ENCODE measurements at places on chromosomes 7 and 10.

DNA sequence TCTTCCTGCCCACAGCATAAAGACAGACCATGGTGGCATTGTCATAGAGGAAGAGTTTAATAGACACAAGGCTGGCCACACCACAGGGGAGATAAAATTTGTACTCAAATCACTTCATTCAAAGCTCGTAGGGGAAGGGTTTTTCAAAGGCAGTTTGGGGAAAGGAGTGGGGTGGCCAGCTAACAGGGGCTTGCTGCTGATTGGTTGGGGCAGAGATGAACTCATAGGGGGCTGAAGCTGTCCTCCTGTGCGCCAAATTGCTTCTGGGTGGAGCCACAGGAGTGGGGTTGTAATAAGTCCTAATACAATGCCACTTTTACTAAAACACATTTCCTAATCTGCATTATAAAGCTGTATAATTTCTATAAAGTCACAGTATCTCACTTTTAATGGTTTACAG lies 22.5 kb downstream of the PDZD8 start:
- no peak for DNase-seq

DNA sequence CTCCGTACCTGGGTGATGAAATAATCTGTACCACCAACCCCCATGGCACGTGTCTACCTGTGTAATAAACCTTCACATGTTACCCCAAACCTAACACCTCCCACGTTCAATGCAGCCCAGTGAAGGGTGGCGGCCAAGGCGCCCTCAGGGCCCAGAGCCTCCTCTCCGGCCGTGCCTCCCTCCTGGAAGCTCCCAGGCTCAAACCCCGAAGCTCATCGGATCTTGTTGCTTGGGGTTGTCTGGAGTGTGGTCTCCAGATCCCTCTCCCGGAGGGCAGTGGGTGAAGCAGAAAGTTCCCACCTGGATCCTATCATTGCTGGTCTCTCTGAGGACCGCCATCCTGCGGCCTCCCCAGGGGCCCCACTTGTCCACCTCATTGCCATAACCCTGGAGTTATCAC lies 9.4 kb upstream of the KNDC1 start:
- no peak for DNase-seq

- no peak for DNase-seq
These were observed 302.6 kb upstream of the MYO3A start for GRCh38 chr10:25631471-25631870.

- no peak for DNase-seq
These were observed 109.6 kb downstream of the MACC1 start for GRCh38 chr7:20107582-20107981.

DNA sequence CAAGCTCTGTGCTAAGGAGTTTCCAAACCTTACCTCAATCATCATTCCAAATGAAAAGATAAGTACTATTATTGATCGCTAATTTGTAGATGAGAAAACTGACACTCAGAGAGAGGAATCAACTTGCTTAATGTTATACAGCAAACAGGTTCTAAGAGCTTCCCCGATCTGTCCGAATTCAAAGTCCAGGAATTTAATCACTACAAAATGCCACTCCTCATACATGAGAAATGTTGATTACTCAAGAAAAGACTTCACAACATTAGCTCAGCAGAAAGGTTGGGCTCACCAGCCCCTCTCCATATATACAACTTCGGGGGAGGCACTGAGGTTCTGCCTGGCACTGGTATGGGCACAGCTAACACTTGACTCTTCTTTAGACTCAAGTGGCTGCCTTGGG lies 80.7 kb downstream of the SLC16A9 start:
- no peak for DNase-seq

All from GM20000 (cell line).